ENCODE measurements at places on chromosomes 16 and 17.

DNA sequence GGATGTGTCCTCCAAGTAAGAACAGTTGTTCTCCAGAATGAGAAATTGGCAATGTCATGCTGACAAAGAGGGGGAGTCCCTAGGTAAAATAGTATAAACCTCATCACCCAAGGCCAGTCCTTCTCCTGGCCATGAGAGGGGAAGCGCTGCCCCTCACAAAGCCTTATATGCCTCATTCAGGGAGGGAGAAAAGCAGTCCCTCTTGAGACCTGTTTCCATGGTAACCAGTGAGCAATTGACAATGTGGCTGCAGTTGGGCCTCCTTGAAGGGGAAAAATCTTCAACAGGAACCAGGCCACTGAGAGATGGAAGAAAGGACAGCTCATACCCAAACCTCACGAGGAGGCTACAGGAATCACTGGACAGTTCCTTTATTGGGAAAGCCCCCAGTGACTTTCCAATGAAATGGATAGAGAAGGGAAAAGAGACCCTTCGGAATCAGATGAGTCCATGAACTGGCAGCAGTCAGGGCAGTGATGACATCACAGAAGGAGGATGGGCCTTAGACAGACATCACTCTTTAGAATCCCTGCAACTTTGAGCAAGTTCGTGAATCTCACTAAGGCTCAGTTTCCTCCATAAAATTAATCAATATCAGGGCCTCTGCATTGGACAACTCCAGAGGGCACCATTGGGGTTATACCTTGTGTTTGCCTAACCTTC, 275.7 kb downstream of the TOX3 start:
- no peak for DNase-seq

- DNase-seq, result no peak
Measured at GRCh38 chr16:2775131-2775716, 1.9 kb downstream of the ELOB start.

- DNase-seq, result no peak
Measured at GRCh38 chr17:75889454-75889853, 7.3 kb downstream of the TRIM65 start.

DNA sequence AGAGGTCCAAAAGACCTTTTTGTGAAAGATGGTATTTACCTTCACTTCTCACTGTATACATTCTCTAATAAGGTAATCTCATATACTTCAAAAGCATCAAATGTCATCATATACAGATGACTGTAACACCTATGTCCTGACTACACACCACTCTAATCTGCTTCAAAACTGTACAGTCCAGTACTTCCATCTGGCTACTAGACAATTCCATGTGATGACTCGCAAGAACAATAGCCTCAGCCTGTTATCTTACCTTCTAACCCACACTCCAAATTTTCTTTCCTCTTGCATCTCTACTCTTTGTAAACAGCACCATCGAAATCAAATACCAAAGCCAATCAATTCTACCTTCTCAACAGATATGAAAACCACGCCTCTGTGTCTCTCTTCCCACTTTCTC, 24.1 kb downstream of the MYO1D start:
- no peak for DNase-seq

GRCh38 chr17:57418463-57419246, 162.3 kb downstream of the MSI2 start:
- no peak for DNase-seq

DNA sequence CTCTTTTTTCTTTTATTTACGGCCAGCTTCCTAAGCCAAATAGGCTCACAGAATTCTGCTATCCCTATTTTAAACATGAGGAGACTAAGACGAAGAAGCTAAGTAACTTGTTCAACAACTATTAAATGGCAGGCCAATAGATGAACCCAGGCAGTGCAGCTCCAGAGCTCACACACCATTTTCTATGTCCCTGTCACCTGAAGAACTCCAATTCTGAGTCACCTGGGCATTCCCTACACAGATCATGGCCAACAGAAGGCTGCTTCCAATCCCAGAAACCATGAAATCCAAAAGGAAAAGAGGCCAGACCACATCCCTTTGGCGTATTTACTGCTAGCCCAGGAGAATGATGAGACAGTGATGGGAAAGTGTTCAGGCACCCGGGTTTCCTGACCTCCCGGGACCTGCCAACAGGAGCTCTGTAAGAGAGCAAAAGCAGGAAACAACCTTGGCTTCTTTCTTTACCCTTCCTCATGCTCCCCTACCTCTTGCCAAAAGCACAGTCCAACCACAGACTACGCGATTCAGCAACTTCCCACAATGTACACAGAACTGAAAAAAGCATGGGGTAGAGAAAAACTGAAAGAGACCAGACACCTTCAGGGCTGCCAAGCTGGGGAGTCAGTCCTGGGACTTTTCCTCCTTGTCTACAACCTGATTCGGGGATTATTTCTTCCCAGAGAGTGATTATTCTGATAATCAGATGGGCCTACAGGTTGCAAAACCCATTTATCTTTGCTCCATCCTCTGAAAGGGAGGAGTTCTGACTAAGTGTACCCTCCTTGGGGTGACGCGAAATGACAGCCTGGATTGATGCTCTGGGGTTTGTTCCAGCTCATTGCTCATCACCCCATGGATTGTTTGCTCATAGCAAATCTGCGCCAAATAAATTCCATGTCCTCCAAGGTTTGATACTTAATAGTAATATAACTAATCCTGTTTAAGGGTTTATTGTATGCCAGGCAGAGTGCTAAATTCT, 47.8 kb upstream of the HAS3 start:
- no peak for DNase-seq

DNA sequence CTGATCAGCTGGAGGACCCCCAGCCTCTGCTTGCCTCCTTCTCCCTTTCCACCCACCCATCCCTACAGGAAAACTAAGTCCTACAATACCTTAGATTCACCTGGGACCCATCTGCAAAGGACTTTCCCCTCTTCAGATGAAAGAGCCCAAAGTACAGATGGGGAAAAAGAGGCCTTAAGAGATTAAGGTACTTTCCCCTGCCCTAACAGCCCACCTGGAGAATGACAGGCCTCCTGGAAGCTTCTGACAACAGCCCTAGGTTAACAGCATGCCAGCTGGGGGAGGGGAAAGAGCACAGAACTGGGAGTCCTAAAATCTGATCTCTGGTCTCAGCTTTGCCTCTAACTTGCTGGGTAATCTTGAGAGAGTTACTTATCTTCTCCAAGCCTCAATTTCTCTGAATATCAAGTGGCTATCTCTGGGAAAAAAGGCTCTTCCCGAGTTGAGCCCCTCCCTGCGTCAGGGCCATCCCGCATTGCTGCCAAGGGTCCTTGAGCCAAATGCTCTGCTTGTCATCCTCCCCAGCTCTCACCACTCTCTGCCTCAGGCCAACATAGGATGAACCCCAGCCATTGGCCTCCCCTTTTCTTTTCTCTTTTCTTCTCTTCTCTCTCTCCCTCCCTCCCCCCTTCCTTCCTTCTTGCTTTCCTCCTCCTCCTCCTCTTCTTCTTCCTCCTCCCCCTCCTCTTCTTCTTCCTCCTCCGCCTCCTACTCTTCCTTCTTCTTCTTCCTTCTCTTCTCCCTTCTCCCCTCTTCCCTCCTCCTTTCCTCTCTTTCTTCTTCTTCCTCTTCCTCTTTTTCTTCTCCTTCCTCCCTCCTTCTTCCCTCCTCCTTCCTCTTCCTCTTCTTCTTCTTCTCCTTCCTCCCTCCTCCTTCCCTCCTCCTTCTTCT, 22.5 kb upstream of the SP6 start:
- no peak for DNase-seq

- DNase-seq, result no peak
Measured at GRCh38 chr16:86354641-86355513, 155.4 kb upstream of the FOXF1 start.

DNA sequence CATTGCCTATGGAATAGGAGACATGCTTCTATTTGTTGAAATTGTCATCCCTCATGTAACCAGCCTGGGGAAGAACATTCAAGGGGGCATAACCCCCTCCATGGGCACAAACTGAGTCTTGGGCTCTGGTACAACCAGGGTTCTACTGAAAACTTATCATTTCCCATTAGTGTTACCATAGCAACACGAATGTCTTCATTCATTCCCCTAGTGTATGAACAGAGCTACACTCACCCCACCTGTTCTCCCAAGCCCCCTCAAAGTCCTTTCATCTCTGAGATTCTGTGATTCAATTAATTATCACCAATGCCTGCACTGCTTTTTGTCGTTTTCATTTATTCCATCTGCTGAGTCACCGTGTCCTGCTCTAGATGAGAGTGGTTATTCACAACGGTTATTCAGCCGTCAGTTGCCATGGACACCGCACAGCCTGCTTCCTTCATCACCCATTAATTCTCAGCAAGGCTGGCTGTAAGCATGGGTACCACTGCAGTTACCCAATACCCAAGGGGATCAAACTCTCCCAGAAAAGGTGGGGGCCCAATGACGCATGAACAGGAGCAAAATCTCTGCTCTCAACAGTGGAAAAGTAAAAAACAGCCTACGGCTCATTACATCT, 1.6 kb upstream of the GAST start:
- no peak for DNase-seq

- DNase-seq, result no peak
Measured at GRCh38 chr16:51801635-51802034, 650.6 kb upstream of the SALL1 start.

DNA sequence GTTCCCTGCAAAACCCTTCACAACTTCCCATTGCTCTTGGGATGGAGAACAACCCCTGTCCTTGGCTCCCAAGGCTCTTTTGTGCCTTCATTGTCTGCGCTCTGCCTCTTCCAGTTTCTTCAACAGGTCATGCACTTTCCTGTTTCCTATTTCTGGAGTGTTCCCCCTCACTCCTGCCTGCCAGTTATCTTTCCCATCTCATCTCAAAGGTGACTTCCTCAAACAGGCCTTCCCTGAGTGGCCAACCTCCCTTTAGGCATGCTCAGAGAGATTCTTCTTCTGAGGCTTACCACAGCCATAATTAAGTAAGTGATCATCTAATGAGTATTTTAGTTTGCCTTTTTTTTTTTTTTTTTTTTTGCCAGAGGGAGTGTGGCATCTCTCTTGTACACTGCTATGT, 2.9 kb upstream of the CYLD start:
- no peak for DNase-seq

GRCh38 chr17:32588982-32589381, 102.2 kb downstream of the CDK5R1 start:
- no peak for DNase-seq

- no peak for DNase-seq
Measured at GRCh38 chr16:27841911-27842310, 221.6 kb downstream of the GSG1L start.

GRCh38 chr16:57530522-57531252, 5.7 kb downstream of the CCDC102A start:
- no peak for DNase-seq

GRCh38 chr16:28193530-28194423, 18.0 kb downstream of the XPO6 start:
- no peak for DNase-seq

All from NCI-H510A (cell line).